ENCODE measurements at places on chromosomes 4 and X.

DNA sequence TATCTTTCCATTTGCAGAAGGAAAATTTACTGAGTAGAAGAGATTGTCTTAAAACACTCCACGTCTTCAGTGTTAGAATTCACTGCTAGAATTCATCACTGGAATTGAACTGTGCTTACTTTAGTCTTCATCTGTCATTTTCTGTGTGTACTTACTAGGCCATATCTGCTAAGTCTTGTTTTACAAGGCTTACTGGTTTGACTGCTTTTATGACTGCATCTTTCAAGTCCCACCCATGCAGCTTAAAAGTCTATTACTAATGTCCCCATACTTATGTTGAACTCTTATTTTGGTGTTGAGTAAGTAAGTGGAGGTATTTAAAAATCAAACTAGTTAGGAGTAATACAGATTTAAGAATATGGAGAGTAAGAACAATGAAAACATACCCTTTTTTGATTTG lies 14.6 kb downstream of the CLCN3 start:
- no peak for DNase-seq

DNA sequence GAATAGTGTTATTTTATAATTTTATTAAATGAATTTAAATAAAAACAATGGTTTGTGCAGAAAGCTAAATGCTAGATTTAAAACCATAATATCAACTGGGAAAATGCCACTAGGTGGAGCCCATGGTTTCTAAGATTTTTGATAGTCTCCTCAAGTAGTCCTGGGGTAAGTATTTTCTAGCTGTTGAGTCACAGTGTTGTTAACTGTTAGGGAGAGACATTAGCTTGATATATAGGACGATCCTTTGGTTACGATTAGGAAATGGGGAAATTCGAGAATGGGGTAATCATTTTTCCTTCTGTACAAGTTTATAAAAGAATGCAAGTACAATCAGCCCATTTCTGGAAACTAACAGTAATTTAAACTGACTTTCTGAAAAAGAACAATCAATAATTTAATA lies 378.4 kb downstream of the ANKRD50 start:
- DNase-seq, result no peak

GRCh38 chrX:110504947-110505346 lies 146.3 kb downstream of the RTL9 start:
- no peak for DNase-seq

- DNase-seq, result no peak
Measured at GRCh38 chr4:151957153-151957552, 196.3 kb upstream of the GATB start.

DNA sequence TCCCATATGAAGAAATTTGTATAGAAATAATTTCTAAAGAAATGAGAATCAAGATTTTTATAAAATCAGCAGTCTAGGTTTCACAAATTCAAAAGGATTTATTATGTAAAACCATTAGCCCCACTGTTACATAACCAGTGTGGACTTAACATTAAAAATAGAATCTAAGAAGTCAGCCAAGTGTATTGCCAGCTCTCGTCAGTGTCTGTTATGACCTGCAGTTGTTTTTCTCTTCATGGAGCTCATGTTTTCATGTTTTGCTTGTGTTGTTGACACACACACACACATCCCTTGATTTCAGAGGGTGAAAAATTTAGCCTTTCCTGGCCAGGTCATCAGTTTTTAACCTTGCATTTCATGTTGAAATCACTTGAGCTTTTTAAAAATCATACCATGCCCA lies 39.5 kb downstream of the USP38 start:
- DNase-seq, result no peak

DNA sequence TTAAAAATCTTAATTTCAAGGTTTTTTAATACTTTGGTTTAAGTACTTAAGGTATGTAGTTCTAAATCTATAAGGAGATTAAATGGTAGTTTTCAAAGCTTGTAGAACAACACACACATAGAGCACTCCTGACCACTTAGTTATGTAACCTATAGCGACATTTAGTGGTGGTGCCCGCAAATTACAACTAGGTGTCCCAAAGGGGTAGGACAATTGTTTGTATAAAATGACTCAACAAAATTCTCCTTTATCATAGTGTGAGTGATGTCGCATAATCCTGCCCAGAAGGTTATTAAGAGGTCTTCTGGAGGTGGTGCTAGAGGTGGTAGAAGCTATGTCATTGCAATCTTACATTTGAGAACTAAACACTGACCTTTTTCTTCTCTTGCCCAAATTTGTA lies 373.0 kb upstream of the RASGEF1B start:
- peak; percentile 84 for DNase-seq

Measured in activated CD4-positive, alpha-beta T cell treated with anti-CD3 and anti-CD28 coated beads for 48 hours (primary cell).